ENCODE measurements at places on chromosomes 3 and 15. TPM values are rescaled to one million over a fixed set of nuclear protein-coding genes. Genes with fewer than 3 reads are reported as not detected.

Gene LRRK1
- total RNA-seq = 6.8 TPM

Gene RAP2B
- 10.9 TPM for total RNA-seq

GRCh38 chr15:44836094-44836493 lies 99.8 kb downstream of the TRIM69 start:
- no peak overlapping the region for H3K27ac ChIP-seq
- no peaks in the 10 kb centered on the region for H3K27me3 ChIP-seq
- no peaks in the 10 kb centered on the region for H3K4me1 ChIP-seq
- H3K4me3 ChIP-seq = no peak overlapping the region
- H3K36me3 ChIP-seq = no peaks in the 10 kb centered on the region
- DNase-seq = peak; percentile 5

Gene LDHAL6B
- total RNA-seq = not detected

Gene ROPN1
- total RNA-seq = not detected

Data from GM23248 (cell line).